GM19239 (cell line): ENCODE measurements at places on chromosomes 5 and 9.

DNA sequence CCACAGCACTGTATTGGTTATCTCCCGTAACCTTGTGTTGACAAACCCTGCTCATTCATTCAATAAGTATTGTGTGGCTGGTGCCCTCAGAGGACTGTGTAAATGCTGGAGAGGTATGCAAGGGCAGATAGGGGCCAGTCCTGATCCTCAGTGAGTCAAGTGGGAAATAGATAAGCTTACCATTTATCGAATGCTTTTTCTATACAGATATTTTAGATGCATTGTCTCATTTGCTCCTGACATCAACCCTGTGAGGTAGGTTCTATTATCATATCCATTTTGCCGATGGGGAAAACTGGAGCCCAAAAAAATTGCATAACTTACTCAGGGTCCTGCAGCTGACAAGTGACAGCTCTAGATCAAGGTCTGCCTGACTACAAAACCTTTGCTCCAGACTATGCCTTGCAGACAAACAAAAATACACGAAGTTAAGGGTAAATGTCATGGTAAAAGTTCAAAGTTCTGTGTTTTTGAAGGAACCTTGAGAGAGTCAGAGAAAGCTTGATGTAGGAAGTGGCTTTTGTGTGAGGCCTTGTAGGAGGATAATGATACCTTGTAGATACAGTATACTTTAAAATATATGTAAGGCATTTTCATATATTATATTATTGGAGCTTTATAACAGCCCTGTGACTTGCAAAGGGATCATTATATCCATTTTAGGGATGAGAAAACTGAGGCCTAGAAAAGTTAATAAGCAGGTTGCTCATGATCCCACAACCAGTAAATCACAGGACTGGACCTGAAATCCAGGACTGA is 22.7 kb downstream of the CYFIP2 start:
- no peak for DNase-seq

DNA sequence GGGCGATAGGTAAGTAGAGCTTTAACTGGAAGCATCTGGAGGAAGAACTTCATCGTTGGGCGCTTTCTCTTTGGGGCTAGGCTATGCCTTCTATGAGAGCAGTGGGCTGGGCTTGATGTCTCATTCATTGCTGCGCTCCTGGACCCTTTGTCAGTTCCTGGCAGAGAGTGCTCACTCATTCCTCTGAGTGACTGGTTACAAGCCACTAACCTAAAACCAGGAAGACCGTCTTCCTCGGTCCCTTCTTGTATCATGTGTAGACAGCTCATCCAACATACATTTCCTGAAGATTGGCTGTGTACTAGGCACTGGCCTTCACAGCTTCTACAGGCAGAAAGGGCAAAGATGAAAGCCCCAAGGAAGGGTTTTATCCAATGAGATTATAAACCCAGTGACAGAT is 6.4 kb downstream of the SWI5 start:
- DNase-seq = no peak

- no peak for DNase-seq
Observed at GRCh38 chr5:130652176-130652575, 512.9 kb downstream of the HINT1 start.

DNA sequence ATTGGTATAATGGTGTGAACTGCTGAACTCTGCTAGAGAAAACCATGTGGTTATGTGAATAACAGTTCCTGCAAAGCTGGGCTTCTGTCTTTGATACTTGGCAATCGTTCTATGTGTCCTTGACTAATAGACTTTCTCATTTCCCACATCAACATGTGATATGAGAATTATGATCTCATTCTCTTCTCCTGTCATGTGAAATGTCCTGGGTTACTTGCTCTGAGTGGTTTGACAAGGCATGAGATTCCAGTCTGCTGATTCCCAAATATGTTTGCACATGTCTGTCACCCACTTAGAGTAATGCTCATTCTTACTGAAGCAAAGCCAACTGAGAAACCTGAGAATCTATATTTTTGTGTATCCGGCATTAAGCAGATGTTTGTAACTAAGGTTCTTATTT is 141.2 kb downstream of the PARP8 start:
- DNase-seq = no peak

- DNase-seq = no peak
Observed at GRCh38 chr5:88688156-88688983, 194.6 kb downstream of the MEF2C start.

- no peak for DNase-seq
Observed at GRCh38 chr9:18393340-18394130, 80.4 kb upstream of the ADAMTSL1 start.

DNA sequence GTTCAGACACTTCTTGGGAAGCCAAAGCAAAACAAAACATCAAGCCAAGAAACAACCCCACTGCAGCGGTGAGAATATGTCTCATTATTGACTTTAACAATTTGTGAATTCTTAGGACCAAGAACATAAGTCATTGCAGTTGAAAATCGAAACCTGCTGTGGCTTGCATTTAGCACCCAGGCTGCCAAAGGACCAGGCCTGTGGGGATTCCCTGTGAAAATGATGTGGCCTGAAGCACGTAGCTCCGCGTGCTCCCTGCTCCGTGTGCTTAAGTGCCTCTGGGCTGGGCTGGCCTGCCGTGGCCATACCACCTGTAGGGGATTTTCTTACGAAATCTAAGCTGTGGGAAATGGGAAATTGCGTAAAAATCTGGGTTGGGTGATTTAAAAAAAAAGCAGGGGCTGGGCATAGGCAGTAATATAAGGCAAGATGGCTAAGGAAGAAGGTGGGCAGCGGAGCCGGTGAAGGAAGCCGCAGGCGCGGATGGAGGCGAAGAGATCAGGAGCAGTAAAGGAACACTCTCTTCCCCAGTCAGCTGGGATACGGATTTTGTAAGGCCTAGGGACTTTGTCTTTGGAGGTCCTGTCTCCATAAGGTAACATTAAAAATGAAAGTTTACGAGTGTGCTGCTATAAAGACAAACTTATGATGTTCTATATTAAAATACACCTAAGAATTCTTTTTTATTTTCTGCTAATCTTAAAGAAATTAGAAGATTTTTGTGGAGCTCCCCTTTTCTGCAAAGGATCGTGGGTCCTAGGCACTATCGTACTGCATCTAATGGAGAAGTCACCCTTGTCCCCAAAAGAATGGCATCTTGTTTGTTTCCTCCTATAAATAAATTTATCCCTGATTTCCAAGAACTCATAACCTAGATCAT is 189.6 kb upstream of the SEMA6A start:
- DNase-seq = peak; percentile 28

DNA sequence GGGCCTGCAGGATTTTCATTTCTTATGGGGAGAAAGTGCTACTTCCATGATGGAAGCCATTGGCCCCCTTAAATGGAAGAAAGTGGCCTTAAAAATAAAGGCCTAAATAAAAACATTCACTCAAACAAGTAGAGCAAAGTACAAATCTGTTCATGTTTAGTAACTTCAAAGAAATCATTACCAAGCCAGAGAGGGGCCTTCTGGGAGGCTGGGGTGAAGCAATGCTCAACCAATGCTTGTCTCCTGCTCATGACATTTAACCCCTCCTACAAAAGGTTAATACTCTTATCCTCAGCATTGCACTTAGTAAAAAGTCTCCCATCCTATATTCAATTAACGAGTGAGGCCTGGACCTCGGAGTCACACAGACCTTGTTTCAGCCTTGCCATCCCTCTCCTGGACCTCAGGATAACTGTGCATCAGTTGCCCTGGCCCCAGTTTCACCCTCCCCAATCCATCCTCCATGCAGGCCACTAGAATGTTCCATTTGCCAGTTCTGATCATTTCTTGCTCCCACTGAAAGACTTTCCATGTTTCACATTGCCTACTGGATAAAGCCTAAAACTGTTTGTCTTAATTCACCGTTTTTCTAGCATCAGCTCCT is 36.9 kb upstream of the ALDH1B1 start:
- DNase-seq = no peak

- no peak for DNase-seq
Observed at GRCh38 chr5:154196955-154197652, 6.6 kb downstream of the GALNT10 start.

DNA sequence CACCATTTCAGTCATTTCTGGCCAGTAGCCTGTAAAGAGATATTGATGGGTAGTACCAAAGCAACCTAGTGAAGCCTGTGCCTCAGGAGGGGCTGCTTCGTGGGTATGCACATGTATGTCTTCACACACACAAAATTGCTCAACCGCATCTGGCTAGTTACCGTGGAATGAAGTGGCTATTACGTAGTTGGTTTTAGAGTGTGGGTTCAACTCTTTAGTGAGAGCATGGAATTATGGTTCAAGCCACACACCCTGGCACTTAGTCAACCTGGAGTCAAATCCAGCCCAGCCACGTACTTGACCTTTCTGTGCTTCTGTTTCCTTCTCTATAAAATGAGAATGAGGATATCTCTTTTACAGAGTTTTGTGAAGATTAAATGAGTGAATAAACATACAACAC is 174.9 kb downstream of the TTC39B start:
- no peak for DNase-seq

GRCh38 chr5:78543916-78544315 is 104.7 kb downstream of the LHFPL2 start:
- DNase-seq = no peak
